ENCODE measurements at places on chromosomes 1 and 21.

DNA sequence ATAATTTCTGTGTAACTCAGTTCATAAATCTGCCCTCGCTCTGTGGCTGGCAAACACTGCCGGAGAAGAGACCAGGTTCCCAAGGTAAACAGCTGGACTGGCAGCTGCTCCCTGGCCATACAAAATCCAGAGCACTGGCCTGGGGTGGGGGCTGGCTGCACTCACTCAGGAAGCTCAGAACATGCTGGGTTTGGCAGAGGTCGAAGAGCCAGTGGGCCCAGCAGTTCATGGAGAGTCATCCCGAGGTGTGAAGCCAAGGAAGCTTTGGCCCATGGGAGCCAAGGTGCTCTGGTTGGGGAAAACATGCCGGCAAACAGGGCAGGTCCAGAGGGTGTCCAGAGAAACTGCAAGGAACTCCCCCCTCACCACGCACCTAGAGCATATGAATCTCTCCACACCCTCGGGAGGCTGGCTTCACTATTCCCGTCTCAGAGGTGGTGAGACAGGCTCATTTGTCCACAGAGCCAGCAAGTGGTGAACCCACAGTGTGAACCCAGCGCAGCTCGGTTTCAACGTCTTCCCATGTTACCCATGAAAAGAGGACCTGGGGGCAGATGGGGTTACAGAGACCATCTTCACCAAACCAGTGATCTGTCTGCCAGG lies 102.4 kb downstream of the DMRTB1 start:
- no peak for DNase-seq

GRCh38 chr1:227131193-227131592 lies 187.1 kb downstream of the CDC42BPA start:
- DNase-seq: no peak

DNA sequence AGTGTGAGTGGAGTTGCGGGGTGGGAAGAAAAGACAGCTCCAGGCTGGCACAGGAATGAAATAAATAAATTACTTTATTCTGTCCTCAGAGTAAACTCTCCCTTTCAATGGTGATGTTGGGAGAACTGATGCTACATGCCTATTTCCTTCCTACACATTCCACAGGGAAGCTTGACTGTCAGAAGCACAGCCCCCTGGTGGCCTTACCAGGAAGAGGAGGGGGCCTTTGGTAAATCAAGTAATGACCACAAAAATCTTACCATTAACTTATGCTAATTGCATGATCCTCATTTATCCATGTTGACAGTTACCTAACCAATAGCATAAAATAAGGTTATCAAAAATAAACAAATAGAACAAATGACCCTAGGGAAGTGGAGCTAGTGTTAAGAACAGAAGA lies 605.0 kb upstream of the PKN2 start:
- DNase-seq: no peak

DNA sequence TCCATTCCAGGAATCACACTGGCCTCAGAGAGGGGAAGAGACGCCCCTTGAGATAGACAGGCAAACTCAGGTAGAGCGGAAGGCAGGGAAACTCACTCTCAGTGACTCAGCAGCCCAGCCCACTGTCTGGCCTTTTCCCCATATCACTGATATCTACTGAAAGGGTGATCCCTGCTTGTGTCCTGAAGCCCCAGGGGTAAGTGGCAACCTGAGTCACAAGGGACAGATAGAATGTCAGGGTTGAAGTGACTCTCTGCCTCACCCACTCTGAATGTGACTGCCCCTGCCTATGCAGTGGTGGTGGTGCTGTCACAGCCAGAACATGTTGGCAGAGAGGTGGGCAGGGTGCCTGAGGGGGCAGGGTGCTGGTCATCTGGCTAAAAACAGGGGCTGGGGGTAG lies 157.5 kb upstream of the FGGY start:
- no peak for DNase-seq

GRCh38 chr1:107389410-107390396 lies 248.9 kb downstream of the NTNG1 start:
- no peak for DNase-seq

DNA sequence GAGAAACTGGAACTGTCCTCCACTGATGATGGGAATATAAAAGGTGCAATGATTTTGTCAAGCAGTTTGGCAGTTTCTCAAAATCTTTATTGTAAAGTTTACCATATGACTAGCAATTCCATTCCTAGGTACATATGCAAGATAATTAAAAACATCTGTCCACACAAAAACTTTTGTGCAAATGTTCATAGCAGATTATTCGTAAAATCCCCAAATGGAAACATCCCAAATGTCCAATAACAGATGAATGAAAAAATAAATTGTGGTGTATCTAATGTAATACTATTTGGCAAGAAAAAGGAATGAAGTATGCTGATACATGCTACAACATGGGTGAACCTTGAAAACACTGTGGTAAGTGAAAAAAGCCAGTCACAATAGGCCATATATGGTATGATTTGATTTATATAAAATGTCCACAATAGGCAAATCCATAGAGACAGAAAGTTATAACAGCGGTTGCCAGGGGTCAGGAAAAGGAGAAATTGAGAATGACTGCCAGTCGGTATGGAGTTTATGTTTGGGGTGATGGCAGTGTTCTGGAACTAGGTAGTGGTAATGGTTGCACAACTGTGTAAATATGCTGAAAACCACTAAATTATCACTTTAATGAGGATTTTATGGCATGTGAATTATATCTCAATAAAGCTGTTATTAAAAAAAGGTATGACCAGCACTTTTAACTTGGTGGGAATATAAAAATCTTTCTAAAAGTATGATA lies 81.7 kb upstream of the BEND5 start:
- no peak for DNase-seq

- DNase-seq: no peak
Observed at GRCh38 chr1:51840743-51841461, 37.6 kb downstream of the NRDC start.

GRCh38 chr1:2587071-2587859 lies 688 bp downstream of the PRXL2B start:
- DNase-seq: no peak

GRCh38 chr1:234914606-234915290 lies 213.9 kb downstream of the TOMM20 start:
- no peak for DNase-seq

Measured in T1000 (cell line).